ENCODE measurements at places on chromosomes 2 and 18.

GRCh38 chr18:70622622-70623419, 334.0 kb downstream of the SOCS6 start:
- peak; percentile 74 for DNase-seq

GRCh38 chr2:62199392-62200125, 3.6 kb downstream of the B3GNT2 start:
- DNase-seq, result no peak

GRCh38 chr2:176175709-176176607, 12.5 kb upstream of the HOXD1 start:
- DNase-seq, result no peak

DNA sequence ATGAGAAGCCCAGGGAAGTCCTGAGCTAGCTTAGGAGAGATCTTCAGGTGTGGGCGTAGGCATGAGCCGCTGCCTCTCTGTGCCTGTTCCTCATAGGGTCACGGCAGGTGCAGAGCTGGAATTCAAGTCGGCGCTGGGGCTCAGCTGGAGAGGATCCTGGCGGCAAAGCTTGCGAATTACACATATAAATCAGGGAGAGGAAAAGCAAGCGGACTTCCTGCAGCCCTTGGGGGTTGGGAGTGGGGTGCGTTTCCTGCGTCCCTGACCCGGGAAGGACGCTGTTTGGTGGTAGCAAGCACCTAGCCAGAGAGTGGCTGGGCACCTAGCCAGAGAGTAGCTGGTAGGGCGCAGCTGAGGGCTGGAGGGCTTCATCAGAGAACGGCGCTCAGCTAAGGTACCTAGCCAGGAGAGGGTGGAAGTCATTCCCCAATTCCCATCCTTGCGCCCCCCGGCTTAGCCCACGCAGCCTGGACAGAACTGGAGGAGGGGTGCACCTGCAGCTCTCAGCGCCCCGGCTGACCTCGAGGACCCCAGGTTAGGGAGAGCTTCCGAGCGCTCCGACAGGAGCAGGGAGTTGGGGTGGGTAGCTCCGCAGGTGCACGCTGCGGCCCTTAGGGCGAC, 459 bp upstream of the EFR3B start:
- DNase-seq, result peak; percentile 63

GRCh38 chr18:3867864-3868311, 417.9 kb downstream of the TGIF1 start:
- DNase-seq, result peak; percentile 75
